ENCODE measurements at places on chromosomes 3 and 15. TPM values are rescaled to one million over a fixed set of nuclear protein-coding genes. Genes with fewer than 3 reads are reported as not detected.

HYAL2 gene
- total RNA-seq: 1.5 TPM

KPNA1 gene
- total RNA-seq: 57.8 TPM

CPLX3 gene
- total RNA-seq: 0.35 TPM

VILL gene
- total RNA-seq: 24.0 TPM

KLF15 gene
- not detected for total RNA-seq

MTFMT gene
- total RNA-seq: 6.1 TPM

GP9 gene
- 3.7 TPM for total RNA-seq

FES gene
- total RNA-seq: 3.8 TPM

RTP1 gene
- not detected for total RNA-seq

GCNT3 gene
- total RNA-seq: not detected

TLR9 gene
- 0.27 TPM for total RNA-seq

BUB1B gene
- total RNA-seq: 4.8 TPM

ITIH1 gene
- not detected for total RNA-seq

TMC3 gene
- total RNA-seq: not detected

ECE2 gene
- total RNA-seq: not detected

TRANK1 gene
- 139 TPM for total RNA-seq

GHSR gene
- not detected for total RNA-seq

GOLGA6B gene
- not detected for total RNA-seq

PLSCR2 gene
- not detected for total RNA-seq

NANOGP8 gene
- not detected for total RNA-seq

C15orf62 gene
- total RNA-seq: 1.9 TPM

EPB42 gene
- not detected for total RNA-seq

TEX55 gene
- not detected for total RNA-seq

KNL1 gene
- 9.7 TPM for total RNA-seq

SLC2A2 gene
- not detected for total RNA-seq

EFCC1 gene
- 0.15 TPM for total RNA-seq
